ENCODE measurements at places on chromosomes 4 and X.

DNA sequence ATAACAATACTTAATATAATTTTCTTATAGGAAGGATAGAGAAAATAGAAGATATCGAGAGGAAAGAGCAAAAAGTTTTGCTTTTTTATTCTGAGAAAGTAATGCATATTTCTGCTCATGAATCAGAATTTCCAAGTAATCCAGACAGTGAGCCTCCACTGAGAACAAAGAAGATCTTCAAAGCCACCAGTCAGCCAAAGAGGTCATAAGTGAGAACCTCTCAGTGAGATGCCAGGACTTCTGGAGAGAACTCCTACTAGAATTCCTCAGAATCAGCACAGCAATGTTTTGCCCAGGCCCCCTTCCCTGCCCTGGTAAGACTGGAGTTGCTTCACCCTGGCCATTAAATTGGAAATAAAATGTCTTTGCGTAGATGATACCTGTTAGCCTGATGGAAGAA, 254.4 kb upstream of the FAT4 start:
- no peak for DNase-seq

DNA sequence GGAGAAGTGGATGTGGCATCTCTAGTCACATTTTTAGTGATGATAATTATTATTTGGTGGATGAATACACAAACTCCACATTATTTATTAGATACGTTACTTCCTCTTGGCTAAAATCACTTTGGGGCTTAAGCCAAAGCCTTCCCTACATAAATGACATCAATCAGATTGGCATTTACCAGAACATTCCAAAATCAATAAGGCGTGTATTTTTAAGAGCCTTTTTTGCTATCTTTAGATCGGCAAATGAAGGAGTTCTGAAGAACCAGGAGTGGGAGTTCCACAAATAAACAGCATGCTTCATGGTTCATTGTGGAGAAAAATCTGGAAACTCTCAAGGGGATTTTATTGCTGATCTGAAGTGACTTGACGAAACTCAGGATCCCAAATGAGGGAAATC, 89.7 kb downstream of the AMELX start:
- DNase-seq, result no peak

GRCh38 chr4:149291463-149291862, 524.2 kb downstream of the IQCM start:
- no peak for DNase-seq

- no peak for DNase-seq
Observed at GRCh38 chrX:139094671-139095592, 383.4 kb upstream of the FGF13 start.

DNA sequence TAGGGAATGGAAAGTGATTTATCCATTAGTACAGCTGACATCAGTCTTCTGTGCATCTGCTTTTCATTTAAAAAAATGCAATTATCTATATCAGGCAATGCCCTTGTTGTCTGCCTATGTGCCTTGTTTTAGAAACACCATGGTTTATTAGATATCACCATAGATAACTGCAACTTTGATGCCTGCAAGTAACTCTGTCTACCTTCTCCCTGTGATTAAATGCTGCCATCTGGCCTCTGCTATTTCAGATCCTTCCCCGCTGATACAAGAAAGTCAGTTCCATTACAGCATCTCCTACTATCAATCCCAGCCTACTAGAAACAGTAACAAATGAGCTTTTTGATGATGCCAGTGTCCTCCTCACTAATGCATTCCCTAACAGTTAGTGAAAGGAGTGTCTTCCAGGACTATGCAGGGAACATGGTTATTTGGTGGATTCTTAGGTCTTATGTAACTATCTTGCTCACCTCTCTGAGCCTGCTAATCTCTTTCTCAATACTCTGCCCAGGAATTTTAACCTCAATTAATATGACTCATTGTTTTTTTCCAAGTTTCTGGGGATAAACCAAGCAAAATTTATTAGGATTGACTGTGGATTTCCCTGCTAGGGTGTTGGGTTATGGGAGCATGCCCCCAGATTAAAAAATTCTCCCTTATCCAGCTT, 444.9 kb downstream of the RAPGEF2 start:
- DNase-seq, result no peak

DNA sequence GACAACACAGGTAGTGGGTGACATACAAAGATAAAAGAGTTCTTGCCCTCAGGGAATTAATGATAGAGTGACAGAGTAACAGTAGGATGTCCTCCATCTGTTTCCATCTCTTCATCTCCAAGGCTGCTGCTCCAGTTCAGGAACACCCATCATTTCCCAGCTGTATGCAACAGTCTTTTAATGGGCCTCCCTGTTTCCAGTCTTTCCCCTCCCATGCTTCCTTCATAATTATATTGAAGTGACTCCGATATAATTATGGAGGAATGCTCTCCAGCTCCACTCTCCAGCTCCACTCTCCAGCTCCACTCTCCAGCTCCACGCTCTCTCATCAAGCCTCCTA, 65.3 kb upstream of the MSN start:
- no peak for DNase-seq

- no peak for DNase-seq
Observed at GRCh38 chr4:76458297-76458696, 23.3 kb downstream of the SHROOM3 start.

GRCh38 chr4:174122705-174123104, 160.8 kb downstream of the FBXO8 start:
- DNase-seq, result no peak

- DNase-seq, result peak; percentile 16
Observed at GRCh38 chr4:64617800-64618199, 208.6 kb upstream of the TECRL start.

GRCh38 chr4:153418558-153418957, 47.6 kb upstream of the TMEM131L start:
- DNase-seq, result no peak

GRCh38 chr4:40956721-40957255, 207.0 kb downstream of the NSUN7 start:
- no peak for DNase-seq

DNA sequence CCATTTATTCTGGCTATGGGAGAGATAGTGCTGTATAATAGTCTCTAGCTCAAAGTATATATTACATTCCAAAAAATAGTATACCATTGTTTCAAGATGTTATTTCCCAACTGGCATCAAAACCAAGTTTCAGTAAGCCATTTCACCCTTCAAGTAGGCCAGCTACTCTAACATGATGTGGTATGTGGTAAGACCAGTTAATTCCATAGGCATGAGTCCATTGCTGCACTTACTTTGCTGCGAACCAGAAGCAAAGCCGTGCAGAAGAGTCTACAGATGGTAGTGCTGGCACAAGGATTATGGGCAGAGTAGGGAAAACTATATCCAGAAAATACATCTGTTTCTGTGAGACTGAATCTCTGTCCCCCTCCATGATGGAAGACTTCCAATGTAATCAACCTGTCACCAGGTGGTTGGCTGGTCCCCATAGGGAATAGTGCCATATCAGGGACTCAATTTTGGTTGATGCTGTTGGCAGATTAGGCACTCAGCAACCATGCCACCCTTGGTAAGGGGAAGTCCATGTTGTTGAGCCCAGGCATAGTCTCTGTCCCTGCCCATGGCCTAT, 49.8 kb upstream of the HSD17B10 start:
- no peak for DNase-seq

DNA sequence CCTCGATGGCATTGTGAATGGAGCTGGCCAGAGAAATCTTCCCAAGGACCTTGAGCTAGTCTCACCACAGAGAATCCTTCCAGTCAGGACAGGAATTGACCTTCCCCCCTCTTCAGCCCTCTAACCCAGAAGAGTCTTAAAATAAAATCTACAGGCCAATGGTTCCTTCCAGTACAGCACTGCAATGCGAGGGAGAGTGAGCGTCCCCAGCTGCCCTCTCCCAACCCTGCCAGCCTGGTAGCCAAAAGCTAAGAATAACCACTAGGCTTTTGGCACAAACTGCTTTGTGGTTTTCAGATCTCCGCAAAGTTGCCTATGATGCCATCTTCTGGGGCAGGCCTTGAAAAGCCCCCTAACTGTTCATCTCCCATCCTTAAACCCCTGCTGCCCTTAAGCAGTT, 175.1 kb downstream of the AR start:
- DNase-seq, result no peak

- DNase-seq, result no peak
Observed at GRCh38 chr4:12861422-12861821, 622.7 kb downstream of the RAB28 start.

- peak; percentile 25 for DNase-seq
Observed at GRCh38 chrX:46262304-46262703, 282.9 kb downstream of the ZNF674 start.

GRCh38 chr4:11842620-11843263, 414.0 kb upstream of the HS3ST1 start:
- DNase-seq, result no peak

DNA sequence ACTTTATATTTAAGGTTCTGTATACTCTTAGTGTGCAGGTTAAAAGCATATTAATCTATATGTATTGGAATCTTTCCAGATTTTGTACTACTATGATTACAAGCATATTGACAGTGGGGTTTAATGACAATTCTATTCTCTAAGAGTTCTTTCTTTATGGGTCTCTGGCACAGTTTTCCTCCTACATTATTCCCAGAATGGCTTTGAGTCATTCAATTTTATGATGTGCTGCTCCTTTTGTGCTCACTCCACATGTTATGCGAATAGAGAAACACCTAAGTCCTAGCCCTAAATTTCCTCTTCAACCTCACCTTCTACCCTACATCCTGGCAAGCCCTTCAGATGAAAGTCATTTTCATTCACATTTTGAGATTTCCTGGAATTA, 209.9 kb upstream of the DIAPH2 start:
- DNase-seq, result no peak

DNA sequence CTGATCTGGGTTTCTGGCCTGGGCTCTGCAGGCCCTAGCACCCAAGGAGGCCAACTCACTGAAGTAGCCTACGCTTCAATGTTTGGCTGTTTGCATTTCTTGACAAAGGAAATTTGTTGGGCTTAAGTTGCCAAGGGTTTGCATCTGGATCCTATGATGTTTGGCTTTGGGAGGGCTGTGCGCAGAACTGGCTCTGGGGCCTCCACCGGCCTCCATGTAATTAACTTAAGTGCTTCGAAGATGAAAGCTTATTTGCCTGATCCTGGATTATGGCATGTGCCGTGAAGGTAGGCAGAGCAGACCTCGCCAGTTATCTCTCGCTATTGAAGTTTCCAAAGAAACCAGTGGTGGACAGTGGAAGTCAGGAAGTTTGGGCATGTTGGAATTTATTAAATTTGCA, 124.3 kb upstream of the STX18 start:
- DNase-seq, result no peak

DNA sequence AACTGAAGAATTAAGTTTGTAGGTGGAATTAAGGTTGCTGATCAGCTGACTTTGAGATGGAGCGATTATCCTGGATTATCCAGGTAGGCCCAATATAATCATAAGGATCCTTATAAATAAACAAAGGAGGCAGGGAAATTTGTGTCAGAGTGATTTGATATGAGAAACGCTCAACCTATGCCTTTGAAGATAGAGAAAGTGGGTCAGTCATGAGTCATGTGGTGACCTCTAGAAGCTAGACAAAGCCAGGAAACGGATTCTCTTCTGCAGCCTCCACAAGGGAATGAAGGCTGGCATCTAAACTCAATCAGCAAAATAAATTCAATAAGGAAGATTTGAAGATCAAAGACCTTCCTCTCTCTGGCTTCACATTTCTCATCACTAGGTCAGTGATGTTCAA, 41.5 kb upstream of the SMIM10 start:
- DNase-seq, result no peak

DNA sequence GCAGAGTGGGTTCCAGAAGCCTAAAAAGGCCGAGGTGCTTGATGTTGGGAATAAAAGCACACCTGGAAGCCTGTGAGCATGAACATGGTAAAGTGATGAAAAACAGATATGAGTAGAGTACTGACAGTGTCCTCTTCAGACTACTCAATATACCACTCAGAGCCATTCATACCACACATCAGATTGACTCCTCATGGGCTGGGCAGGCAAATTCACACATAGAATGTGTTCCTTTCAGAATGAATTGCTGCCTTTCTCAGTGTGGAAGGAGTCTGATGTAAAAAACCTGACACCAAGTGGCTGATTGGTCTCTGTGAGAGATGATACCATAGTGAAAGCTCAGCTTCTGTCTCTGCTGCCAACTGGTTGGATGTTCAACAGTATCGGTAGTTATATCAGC, 442.7 kb downstream of the RAPGEF2 start:
- no peak for DNase-seq

Measured in hematopoietic multipotent progenitor cell treated with erythropoietin and hydrocortisone succinate and interleukin-3 and kit ligand, for 6 days (in vitro differentiated cells).